ENCODE measurements at places on chromosomes 2 and 18.

GRCh38 chr2:28755421-28755820 lies 3.8 kb downstream of the PPP1CB start:
- DNase-seq = no peak

DNA sequence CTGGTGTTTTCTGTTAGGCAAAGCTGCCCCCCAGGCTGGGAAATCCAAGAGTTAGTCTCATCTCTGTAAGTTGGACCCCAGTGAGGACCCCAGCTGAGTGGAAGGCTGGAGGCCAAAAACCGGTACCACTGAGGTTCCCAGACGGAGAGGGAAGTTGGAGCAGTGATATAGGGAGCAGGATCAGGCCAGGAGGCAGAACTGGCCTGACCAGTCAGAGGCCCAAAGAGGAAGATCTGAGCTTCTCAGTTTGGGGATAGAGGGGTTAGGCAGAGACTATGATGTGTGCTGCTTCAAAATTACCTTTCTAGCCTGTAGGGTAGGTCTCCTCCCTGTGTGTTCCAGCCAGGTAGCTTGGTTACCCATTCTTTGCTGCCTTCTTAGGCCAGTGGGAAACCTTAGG lies 4.6 kb upstream of the RNF181 start:
- no peak for DNase-seq

DNA sequence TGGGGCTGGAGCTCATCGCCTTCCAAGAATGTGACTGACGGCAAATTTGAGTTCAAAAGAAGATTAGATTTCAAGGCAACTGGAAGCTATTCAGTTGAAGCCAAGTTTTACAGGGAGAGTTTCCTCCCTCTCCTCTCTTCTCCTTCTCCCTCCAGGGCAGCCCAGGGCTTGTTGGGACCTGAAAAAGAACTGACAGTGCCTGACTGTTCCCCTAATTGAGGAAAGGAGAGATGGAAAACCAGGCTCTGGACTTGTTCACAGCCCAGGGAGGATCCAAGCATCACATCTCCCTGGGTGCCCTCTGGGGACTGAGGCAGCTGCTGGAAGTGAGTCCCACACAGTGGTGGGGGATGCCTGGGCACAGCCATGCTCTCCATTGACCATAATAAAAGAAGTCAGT lies 88.1 kb downstream of the THNSL2 start:
- no peak for DNase-seq

GRCh38 chr2:12296915-12297314 lies 419.8 kb upstream of the TRIB2 start:
- DNase-seq = no peak

GRCh38 chr2:34025196-34025595 lies 426.1 kb upstream of the FAM98A start:
- DNase-seq = no peak

- no peak for DNase-seq
These were observed 252.4 kb upstream of the SLC39A10 start for GRCh38 chr2:195404651-195405050.

DNA sequence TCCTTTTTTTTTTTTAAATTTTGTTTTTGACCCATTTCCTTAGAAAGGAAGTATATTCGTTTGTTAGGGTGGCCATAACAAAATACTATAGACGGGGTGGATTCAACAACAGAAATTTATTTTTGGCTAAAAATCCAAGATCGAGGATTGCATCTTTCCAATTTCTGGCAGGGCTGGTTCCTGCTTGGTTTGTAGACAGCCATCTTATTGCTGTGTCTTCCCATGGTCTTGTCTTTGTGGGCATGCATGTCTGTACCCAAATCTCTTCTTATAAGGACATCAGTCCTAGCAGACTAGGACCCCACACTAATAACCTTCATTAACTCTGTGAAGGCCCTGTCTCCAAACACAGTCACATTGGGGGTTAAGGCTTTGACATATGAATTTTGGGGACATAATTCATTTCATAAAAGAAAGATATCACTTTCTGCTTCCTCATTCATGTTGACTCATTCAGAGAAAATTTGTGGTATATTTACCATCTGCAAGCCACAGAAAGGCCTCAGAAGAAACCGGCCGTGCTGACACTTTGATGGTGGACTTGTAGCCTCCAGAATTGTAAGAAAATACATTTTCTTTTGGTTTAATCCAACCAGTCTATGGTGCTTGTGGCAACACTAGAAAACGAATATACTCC lies 262.1 kb downstream of the LPIN1 start:
- no peak for DNase-seq

GRCh38 chr2:229206548-229206947 lies 64.5 kb downstream of the PID1 start:
- DNase-seq = no peak

DNA sequence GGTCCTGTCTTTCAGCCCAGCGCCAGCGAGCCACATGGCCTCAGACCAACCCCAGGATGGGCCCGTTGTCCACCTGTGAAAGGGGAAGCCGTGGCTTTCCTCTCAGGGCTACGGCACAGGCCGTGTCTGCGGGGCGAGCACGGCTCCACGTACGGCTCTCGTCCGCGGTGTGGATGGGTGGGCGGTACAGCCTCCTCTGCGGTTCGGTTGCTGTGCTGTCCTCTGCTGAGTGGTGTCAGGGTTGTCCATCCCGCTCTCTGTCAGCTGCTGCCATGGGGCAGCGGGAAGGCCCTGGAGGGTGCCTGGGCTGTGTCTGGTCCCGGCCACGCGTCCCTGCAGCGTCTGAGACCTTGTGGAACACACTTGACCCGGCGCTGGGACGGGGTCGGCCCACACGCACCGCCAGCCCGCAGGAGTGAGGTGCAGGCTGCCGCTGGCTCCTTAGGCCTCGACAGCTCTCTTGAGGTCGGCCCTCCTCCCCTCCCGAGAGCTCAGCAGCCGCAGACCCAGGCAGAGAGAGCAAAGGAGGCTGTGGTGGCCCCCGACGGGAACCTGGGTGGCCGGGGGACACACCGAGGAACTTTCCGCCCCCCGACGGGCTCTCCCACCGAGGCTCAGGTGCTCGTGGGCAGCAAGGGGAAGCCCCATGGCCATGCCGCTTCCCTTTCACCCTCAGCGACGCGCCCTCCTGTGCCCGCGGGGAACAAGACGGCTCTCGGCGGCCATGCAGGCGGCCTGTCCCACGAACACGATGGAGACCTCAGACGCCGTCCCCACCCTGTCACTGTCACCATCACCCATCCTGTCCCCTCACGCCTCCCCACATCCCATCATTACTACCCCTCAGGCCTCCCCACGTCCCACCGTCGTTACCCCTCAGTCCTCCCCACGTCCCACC lies 128.7 kb downstream of the NFATC1 start:
- no peak for DNase-seq

- DNase-seq = no peak
These were observed 381.2 kb downstream of the LPIN1 start for GRCh38 chr2:12127638-12128037.

- DNase-seq = peak; percentile 24
These were observed 1.2 kb downstream of the ABHD3 start for GRCh38 chr18:21703241-21703820.

DNA sequence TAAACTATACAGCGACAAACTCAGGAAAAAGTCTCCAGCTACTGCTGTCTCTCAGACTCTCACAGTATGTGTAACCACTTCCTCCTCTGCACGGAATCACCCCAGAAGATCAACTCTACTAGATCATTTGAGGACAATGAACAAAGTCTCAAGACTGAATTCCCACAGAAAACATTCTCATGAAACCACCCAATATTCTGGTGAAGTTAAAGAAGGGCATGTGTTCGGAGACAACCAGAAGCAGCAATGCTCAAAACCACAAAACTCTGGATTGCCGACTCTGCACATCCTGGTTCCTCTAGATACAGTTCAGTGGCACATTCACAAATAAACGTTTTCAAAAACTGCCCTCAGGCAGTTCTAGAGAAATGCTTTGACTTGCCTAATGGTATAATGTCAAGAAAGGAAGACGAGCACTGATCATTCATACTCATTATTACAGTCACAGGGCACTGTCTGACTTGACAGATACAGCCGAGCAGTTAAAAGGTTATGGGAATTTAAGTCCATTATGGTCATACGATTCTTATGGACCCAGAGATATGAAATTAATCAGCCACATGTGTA lies 91.9 kb upstream of the STK17B start:
- DNase-seq = peak; percentile 88

Measured in AML-193 (cell line).